ENCODE measurements at places on chromosomes 16 and 17. TPM values are rescaled to one million over a fixed set of nuclear protein-coding genes. Genes with fewer than 3 reads are reported as not detected.

ATPAF2 gene
- polyA plus RNA-seq = not detected

SP2 gene
- 19.2 TPM for polyA plus RNA-seq

PIRT gene
- polyA plus RNA-seq = not detected

ITGAL gene
- polyA plus RNA-seq = 1.4 TPM

DNA sequence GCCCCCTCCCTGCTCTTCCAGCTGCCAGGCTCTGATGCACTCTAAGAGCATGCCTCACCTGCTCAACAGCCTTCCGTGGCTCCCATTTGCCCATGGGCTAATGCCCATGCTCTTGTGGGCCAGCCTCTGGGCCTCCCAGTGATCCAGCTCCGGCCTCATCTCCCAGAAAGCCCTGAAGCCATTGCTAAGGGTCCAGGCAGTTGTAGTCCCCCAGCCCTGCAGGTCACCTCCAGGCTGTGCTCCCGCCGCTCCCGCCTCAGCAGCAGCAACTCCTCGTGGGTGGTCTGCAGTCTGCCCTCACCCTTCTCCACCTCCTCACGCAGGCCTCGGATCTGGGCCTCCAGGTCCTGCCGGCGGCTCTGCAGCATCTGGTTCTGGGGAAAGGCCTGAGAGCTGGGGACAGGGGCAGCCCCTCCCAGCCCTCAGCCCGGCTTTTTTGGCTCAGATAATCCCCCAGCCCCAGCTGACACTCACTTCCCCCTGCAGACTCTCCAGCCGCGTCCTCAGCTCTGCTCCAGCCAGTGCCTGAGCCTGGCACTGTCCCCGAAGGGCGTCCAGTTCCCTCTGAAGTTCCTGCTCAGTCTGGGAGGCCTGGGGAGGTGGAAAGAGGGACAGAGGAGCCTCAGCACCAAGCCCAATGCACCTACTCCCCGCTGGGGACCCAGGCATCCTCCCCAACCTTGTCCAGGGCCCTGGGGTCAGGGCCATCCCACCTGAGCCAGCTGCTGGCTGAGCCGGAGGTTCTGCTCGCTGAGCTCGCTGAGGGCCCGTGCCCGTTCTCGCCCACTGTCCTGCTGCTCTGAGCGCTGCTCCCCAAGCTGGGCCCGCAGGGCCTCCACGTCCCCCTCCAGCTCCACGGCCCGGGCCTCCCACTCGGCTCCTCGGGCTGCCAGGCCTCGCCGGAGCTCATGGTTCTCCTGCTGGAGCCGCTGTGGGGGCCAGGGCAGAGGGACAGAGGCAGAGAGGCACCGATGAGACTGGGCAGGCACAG is 6.2 kb downstream of the BICDL2 start:
- no peak for DNase-seq

DNA sequence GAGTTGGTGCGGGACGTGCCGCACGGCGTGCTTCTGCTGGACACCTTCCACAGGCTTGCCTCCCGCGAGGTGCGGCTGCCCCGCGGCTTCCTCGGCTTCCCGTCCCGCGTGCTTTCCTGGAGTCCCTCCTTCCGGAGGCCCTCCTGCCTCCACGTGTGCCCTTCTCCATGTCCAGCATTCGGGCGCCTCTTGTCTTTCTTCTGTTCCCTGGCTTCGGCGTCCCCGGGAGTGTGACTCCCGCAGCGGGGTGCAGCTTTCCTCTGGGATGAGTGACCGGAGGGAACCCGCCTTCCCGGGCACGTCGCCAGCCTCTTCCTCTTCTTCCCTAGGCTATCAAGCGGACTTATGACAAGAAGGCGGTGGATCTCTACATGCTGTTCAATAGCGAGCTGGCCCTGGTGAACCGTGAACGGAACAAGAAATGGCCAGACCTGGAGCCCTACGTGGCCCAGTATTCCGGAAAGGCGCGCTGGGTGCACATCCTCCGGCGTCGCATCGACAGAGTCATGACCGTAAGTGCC is 23.0 kb downstream of the DNAH2 start:
- DNase-seq = no peak

DNA sequence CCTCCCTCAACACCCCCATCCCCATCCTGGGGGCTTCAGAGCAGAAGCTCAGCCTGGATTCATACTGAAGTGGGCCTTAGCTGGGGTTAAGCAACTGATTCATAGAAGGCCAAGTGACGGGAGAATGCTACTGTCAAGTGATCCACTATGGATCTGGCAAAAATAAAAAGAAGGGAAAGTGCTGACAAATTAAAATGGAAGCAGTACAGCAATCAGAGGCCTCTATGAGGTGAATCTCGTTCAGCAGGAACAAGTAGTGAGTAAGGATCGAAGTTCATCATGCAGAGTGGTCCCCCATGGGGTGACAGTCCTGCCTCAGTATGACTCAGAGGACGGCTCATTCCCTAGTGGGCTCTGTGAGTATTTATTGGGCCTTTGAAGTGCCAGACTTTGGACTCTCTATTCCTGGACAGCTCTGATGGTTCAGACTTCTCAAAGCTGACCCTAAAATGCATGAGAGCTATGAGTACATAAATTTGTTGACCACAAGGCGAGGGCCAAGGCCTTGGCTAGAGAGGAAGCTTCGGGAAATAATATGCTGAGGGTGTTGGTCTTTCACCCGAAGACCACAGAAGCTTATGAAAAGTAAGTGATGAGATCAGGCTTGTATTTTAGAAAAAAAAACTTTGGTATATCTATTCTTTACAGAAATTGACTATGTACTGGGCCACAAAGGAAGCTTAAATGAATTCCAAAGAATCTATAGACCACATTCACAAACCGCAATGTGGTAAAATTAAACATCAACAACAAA is 5.3 kb upstream of the NSMCE1 start:
- no peak for DNase-seq

DNA sequence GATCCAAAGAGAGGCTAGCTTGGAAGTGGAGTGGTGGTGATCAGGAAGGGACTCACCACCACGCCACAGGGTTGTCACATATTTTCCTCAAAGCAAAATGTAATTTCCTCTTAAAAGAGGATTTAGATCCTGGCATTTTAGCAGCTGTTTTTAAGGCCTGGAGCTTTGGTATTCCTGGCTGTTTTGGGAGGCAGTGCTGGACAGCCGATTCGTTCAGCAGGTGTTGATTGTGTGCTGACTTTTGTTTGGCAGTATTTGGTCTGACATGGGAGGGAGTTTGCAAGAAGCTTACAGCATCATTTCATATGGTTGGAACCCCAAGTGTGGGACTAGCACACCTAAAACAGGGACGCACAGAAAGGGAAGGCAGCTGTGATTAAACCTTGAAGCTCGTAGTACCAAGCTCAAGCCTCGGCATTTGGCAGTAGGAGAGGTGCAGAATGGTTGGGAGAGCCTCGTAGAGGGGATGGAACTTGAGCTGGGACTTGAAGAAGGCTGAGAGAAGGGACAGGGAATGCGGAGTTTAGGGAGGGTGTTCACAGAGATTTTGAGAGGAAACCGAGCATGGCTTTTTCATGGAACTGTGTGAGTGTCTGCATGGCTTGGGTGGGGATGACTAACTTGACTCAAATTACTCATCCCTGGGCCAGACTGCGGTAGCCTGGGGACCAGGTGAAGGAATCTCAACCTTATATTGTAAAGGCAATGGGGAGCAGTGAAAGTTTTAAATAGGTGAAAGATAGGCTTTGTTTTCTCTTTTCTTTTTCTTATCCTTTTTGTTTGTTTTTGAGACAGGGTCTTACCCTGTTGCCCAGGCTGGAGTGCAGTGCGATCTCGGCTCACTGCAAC is 52.3 kb downstream of the RPTOR start:
- DNase-seq = no peak

DNA sequence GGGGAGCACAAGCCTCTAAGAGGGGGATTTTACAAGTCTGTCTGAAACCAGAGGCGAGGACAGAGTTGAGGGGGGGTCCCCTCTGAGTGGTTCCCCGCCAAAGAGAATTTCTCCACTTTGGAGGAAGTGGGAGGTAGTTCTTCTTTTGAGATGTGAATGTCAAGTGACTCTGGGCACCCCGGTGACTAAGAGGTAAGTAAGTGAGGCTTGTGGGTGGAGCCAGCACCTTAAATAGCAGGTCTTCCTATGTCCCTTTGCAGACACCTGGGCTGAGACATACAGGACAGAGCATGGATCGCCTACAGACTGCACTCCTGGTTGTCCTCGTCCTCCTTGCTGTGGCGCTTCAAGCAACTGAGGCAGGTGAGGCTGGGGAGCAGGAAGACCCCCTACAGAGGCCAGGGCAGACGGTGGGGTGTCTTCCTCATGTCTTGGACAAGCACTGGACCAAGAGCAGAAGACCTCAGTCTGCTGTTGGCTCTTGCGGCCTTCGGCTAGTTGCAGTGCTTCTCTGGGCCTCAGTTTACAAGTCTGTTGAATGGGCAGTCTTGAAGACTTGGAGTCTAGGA is at the start of gene CCL22:
Gene CCL22, plus strand, starts transcription at position 257 of the 569 bp plus-strand sequence. Its CDS starts 34 bp downstream, at position 291.
- DNase-seq = no peak

DNA sequence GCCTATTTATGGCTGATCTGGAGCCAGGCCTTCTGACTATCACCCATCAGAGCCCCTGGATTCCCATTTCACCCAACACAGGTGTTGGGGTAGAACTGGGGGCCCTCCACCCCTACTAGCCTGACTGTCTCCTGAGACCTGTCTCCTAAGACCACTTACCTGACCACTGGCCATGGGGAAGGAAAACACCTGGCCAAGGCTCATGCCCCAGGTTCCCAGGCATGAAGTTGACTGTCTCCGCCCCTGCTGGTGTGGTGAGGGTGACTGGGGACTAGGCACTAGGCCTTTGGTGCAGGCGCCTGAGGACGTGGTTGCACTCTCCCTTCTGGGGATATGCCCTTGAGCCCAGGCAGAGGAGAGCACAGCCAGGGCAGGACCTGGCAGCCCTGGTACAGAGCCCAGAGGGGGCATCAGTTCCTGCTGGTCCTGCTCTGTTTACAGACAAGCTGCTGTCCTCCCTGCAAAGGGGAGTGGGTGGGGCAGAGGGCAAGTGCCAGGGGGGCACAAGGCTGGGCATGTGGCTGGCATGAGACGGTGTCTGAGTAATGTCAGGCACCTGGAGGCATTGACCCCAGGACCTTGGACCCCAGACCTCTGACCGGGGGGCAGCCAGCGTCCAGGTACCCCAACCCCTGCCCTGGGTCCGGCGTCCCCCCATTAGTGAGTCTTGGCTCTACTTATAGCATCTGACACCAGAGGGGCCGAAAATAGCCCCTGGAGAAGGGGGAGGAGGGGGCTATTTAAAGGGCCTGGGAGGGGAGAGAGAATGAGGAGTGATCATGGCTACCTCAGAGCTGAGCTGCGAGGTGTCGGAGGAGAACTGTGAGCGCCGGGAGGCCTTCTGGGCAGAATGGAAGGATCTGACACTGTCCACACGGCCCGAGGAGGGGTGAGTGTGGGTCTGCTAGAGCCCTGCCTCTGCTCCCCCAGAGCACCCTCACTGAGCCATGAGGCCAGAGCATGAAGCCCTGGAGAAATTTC is at the start of gene TCAP:
Gene TCAP, plus strand, starts transcription at position 769 of the 981 bp plus-strand sequence. Its CDS starts 11 bp downstream, at position 780.
- no peak for DNase-seq

GRCh38 chr16:65002265-65002664 is 119.6 kb downstream of the CDH11 start:
- peak; percentile 28 for DNase-seq

DNA sequence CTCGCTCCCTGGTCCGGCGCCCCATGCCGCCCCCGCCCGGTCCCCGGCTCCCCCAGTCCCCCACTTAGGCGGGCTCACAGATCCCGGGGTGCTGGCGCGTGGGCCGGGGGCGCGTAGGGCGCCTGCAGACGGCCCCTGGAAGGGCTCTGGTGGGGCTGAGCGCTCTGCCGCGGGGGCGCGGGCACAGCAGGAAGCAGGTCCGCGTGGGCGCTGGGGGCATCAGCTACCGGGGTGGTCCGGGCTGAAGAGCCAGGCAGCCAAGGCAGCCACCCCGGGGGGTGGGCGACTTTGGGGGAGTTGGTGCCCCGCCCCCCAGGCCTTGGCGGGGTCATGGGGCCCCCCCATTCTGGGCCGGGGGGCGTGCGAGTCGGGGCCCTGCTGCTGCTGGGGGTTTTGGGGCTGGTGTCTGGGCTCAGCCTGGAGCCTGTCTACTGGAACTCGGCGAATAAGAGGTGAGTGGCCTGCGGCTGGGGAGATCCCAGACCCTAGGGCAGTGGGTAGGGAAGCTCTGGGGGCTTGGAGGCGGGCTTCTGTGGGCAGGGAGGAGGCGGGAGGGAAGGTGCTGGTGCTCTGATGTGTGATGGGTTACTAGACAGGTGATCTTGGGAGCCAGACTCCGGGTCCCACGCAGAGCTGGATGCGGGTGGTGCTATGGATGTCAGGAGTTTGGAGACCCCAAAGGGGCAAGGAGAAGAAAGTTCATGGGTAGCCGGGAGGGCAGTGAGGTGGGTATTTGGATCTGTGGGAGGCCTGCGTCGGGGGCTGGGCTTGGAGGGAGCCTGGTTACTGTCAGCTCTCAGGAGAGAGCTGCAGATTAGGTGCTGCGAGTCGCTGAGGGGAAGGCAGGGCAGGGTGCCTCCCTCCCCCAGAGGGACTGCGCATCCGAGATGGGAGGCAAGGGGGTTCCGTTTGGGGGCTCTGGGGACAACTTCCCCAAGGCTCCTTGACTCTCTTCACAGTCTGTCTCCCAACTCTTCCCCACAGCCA is 560 bp downstream of the EFNB3 start:
- no peak for DNase-seq

- no peak for DNase-seq
These were observed 880 bp downstream of the SARM1 start for GRCh38 chr17:28372203-28372944.

DNA sequence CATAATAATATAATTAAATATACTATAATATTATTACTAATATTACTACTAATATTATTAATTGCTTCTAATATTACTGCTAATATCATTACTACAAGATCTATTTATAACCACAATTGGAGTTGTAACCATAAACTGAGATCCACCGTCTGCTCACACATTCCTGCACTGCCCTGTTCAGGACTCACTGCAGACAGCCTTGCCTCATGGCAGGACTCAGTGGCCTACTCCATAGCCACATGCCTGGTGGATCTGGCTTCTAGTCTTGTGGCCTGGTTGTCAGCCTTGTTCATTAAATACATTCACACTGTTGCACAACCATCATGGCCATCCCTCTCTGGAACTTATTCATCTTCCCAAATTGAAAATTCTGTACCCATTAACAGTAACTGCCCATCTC is 48.0 kb downstream of the SRL start:
- DNase-seq = no peak

- no peak for DNase-seq
These were observed 131.9 kb downstream of the MAF start for GRCh38 chr16:79468631-79469030.

DNA sequence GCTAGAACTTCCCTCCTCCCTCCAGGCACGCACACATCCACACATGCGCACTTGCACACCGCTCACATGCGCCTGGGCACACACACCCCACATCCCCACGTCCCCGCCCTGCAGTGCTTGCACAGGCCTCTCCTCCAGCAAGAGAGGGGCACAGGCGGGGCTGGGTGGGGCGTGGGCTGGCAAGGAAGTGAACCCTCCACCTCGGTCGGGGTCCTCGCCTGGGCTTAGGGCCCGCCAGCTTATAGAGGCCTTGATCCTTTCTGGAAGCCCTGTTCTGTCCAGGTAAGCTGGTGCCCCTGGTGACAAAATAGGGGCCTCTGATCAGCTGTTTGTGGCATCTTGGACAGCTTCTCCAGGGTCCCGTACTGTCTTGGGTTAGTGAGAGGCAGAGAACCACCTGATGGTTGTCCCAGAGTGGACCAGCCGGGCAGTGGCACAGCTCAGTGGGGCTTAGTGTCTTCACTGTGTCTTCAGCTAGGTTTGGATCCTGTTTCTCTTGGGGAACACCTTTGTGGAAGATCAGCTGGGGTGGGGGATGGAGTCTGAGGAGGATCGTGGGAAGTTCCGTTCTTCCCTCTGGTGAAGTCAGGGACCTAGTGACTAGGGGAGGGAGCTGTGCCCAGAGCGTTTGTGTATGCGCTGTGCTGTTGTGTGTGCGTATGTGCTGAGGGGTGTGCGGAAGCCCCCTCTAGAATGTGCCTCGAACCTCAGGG is 12.1 kb downstream of the TBX4 start:
- DNase-seq = no peak
